Esophagus squamous epithelium (tissue), 5 donors: ENCODE measurements at places on chromosomes 5 and 9.

DNA sequence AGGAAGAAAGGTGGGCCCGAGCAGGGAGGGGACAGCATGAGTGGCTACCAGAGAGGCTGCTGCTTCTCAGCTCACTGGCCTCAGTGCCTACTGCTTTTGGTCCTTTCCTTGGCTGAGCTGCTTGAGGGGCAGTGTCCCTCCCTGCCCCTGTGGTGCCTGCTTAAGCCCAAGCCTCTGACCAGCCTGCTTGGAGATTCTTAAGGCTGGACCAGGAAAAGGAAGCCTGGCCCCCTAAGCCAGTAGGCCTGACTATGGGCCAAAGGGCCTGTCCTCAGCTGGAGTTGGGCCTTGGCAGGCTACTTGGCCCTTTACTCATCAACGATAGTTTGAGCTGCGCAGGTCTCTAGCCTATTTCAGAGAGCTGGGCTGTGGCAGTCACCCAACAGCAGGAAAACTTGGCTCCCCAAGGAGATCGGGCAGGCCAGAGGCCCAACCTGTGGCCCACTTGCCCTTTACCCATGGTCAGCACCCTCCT is 24.9 kb downstream of the TCF7 start:
- no peak for DNase-seq

GRCh38 chr9:123131993-123132392 is 98.5 kb downstream of the GPR21 start:
- DNase-seq, result no peak

DNA sequence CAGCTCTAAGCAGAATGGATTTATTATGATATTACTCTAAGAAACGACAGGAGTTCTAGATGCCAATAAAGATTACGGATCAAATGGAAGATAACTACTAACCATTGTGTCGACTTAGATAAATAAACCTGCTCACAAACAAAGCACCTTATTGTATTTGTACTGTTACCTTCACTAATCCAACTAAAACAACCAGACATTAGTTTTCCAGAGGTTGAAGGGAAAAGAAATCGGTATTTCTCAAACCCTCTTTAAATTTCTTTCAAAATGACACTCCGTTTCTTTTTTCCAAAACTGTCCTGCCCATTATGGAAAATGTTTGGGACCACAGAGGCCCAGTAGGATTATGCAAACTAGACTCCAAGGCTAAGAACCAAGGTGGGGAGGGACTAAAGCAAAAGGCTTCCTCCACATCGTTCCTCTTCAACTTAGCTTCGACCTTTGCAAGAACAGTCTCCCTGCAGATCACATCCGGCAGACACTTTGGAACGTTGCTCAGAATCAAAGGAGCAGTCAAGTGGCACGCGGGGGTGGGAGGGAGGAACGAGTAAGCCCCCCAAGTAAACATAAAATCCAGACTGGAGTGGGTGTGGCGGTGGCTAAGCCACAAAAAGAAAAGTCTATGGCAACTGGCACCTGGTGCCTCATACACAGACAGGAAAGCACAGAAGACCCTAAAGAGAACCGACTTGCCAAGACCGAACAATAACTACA is 2.7 kb downstream of the MLLT3 start:
- no peak for DNase-seq

- DNase-seq, result no peak
Measured at GRCh38 chr5:72296256-72296655, 23.8 kb downstream of the MRPS27 start.

- DNase-seq, result no peak
Measured at GRCh38 chr5:168819004-168819621, 239.9 kb upstream of the PANK3 start.

DNA sequence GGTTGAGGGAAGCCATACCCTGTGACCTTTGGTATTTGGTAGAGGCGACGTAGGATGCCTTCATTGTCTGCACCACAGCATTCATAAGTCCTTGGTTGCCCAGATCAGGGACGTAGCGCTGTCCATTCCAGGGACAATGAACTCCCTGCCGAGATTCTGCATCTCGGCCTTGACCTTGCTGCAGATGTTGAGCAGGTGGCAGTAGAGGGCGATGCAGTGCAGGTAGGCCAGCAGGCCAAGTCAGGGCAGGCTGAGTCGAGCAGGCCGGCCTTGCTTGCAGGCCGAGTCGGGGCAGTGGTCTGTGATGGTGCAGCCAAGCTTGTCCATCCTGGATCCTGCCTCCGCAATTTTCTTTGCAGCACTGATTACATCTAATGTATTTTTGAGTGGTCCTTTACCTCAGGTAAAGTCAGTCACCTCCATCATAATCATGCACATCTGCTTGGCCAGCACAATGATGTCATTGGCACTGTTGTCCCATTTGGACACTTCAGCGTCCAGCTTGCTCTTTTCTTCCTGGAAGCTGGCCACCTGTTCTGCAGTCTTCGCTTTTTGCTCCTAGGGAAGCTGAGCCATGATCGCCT is 93.4 kb upstream of the CCDC112 start:
- DNase-seq, result no peak

GRCh38 chr5:174559141-174559540 is 165.2 kb upstream of the MSX2 start:
- DNase-seq, result no peak

DNA sequence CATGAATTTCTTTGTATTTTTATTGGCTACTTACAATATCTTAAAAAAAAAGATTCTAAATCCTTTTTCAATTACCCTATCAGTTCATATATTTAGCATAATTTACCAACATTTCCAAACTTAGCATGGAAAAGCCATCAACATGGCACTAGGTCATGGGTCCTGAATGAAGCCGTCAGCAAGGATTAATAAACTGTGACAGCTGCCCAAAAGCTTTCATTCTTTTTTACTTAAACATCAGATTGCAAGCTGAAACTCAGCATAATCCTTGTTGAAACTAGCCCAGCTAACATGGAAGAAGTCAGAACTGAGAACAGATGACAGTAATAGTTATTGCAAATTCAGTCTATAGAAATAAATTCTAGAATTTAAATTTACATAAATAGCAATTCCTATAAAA is 209.8 kb downstream of the ADAMTS6 start:
- DNase-seq, result no peak

DNA sequence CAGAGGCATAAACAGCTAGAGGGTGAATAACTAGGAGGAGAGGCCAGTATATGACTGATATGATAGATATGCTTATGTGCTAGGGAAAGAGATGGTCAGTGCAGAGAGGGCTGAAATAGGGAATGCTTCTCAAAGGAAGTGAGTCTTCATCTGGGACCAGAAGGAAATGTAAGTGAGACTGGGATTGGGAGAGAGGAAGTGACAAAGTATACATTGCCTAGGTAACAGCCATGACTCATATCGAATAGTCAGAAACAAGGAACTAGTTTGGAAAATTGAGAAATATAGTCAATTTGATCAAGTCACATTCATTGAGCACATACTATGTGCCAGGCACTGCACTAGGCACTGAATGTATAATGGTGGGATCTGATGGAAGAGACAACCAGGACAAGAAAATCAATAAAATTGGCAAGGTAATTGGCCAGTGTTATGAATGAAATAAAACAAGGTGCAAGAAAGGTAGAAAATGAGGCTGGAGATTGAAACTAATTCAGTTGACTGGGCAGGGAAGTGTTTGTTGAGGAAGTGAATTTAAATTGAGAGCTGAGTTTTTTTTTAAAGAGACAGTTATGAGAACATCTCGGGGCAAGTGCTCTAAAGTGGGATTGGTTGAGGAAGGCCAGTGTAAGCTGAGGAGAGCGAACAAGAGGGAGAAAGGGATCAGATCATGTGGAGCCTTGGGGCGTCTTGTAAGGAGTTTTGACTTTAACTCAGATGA is 4.3 kb downstream of the ERAP2 start:
- DNase-seq, result no peak

DNA sequence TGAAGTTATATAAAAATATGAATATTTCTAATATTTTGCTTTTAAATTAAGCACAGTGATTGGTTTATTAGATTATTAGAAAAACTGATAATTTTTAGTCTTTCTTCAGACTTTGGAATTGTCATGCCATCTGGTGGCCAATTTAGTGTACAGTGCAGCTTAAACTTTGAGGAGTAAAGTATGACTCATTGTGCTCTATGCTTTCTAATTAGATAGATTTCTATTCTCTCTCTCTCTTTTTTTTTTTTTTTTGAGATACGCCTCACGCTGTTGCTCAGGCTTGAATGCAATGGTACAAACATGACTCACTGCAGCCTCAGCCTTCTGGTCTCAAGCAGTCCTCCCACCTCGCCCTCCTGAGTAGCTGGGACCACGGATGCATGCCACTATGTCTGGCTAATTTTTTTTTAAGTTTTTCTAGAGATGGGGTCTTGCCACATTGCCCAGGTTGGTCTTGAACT is 42.1 kb upstream of the GPR21 start:
- DNase-seq, result no peak

DNA sequence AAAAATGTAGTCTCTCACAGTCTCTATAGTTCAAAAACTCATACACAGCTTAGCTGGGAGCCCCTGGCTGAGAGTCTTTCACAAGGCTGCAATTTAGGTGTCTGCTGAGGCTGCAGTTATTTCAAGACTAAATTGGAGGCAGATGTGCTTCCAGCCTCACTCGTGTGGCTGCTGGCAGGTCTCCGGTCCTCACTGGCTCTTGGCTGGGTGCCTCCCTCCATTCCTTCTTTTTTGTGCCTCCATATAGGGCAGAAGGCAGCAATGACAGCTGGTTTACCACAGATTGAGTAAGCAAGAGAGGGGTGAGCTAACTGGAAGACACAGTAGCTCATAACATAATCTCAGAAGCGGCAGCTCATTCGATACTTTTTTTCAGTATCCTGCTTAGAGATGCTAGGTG is 2167.7 kb upstream of the WWC1 start:
- DNase-seq, result no peak

- no peak for DNase-seq
Measured at GRCh38 chr5:165448753-165449152, 1943.3 kb downstream of the MAT2B start.

DNA sequence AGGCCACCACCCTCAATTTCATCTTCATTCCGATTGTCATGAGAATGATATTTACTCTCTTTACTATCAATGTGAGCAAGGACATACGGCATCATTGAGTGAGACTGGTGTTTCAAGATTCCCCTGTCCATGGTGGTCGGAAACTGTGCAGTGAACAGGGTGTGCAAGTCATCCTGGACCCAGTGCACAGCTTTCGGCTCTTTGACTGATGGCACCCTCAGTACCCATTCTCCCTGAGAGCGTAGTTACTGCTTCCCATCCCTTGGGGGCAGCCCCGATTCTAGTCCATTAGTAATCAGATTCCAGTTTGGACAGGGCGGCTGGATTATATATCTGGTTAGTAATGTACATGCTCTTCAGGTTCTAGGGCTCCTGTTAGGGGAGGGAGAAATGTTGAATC is 61.7 kb upstream of the SUB1 start:
- no peak for DNase-seq

- no peak for DNase-seq
Measured at GRCh38 chr9:87863882-87864465, 18.7 kb upstream of the SPATA31E1 start.

- DNase-seq, result no peak
Measured at GRCh38 chr5:159340511-159340910, 10.2 kb upstream of the IL12B start.

DNA sequence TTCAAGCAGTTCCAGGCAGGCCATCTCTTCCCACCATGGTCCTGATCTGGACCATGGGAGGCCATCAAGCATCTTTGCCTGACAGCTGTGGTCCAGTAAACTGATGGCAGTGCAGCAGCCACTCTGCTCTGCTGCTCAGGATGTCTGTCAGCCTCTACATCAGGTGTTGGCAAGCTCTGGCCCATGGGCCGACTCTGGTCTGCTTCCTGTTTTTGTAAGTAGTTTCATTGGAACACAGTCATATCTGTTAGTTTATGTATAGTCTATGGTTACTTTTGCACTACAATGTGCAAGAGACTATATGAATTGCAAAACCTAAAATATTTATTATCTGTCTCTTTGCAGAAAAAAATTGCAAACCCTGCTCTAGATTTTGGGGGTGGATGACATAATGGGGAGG is 225.0 kb downstream of the KCTD16 start:
- no peak for DNase-seq

- DNase-seq, result no peak
Measured at GRCh38 chr5:37792975-37793631, 46.7 kb downstream of the GDNF start.

GRCh38 chr9:6149315-6149714 is 66.3 kb upstream of the IL33 start:
- no peak for DNase-seq
